Activated B cell treated with CpG ODN at 0.5 μM for 24 hours (primary cell): ENCODE measurements at places on chromosomes 5 and 9. TPM values are rescaled to one million over a fixed set of nuclear protein-coding genes. Genes with fewer than 3 reads are reported as not detected.

ACTBL2 gene
- total RNA-seq: not detected in 2 replicates

C9orf50 gene
- not detected in 2 replicates for total RNA-seq

HAVCR1 gene
- total RNA-seq: not detected in 2 replicates

QRFP gene
- not detected in 2 replicates for total RNA-seq

HEMGN gene
- total RNA-seq: 0.11 TPM in 1 of 2 replicates, not detected in the other

ADAMTSL2 gene
- not detected in 2 replicates for total RNA-seq

PIGO gene
- 30.4 and 34.1 TPM in 2 replicates for total RNA-seq

PCDHB6 gene
- total RNA-seq: not detected in 2 replicates

NTNG2 gene
- total RNA-seq: 2.1 and 3.1 TPM in 2 replicates

FBP1 gene
- 0.80 and 1.2 TPM in 2 replicates for total RNA-seq

GMCL2 gene
- total RNA-seq: not detected in 2 replicates

DAB2 gene
- total RNA-seq: not detected in 2 replicates

FTMT gene
- total RNA-seq: not detected in 2 replicates

ANKRD18B gene
- total RNA-seq: not detected in 2 replicates
